NCI-H1092 treated with DMSO at 0.1 percent for 48 hours (cell line): ENCODE measurements at places on chromosomes 11 and 22.

GRCh38 chr11:2213384-2213842, 41.8 kb upstream of the TH start:
- DNase-seq, result no peak

GRCh38 chr11:78181185-78181584, 7.2 kb downstream of the KCTD21 start:
- DNase-seq, result no peak

DNA sequence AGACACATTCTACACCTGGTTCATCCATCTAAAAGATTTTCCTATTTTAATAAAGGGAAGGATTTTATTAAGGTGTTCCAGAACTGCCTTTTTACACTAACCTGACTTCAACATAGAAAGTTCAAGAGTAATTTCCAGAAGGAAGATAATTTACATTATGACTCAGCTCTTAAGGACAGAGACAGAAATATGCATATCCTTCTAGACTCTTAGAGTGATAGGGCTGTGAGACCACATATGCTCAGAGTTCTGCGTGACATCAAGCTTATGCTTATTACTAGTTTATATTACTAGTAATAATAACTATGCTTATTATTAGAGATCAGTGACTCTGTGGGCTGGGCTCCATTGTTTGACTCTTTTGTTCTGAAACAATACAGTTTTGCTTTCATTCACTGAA, 4.6 kb downstream of the PDGFD start:
- no peak for DNase-seq

GRCh38 chr11:15848631-15849168, 507.6 kb downstream of the SOX6 start:
- DNase-seq, result no peak

GRCh38 chr11:132335311-132335710, 964.9 kb downstream of the NTM start:
- no peak for DNase-seq

DNA sequence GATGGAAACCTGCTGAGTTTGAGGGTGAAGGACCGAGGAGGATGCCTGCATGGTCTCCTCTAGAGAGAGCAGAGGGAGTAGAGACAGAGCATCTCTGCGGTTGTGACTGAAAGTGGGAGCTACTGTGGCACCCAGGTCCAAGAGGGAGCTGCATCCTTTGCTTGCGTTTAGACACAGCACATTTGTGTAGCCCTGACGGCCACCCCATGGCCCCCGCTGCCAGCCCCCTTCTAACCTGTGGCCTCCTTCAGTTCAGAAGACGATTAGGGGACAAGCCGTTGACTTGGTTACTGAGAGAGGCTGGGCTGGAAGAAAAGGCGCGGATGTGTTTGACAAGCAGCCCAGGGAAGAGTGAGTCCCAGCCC, 690.9 kb downstream of the BRD1 start:
- no peak for DNase-seq

DNA sequence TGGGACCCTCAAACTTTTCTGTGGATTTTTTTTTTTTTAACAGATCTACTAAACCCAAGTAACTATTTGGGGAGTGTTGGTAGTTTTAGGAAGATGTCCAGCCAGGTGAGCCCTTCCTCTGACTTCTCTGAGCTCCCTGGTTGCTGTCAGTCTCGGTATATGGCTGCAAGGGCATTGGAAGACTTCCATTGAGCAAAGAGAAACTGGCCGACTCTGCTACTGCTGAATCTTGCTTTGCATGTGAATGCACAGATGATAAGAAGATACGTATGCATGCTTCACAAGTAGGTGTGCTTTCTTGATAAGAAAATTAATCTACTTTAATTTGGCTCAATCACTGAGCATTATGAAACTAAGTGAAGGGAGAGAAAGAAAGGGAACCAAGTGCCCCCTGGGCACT, 51.1 kb downstream of the BARX2 start:
- DNase-seq, result no peak

DNA sequence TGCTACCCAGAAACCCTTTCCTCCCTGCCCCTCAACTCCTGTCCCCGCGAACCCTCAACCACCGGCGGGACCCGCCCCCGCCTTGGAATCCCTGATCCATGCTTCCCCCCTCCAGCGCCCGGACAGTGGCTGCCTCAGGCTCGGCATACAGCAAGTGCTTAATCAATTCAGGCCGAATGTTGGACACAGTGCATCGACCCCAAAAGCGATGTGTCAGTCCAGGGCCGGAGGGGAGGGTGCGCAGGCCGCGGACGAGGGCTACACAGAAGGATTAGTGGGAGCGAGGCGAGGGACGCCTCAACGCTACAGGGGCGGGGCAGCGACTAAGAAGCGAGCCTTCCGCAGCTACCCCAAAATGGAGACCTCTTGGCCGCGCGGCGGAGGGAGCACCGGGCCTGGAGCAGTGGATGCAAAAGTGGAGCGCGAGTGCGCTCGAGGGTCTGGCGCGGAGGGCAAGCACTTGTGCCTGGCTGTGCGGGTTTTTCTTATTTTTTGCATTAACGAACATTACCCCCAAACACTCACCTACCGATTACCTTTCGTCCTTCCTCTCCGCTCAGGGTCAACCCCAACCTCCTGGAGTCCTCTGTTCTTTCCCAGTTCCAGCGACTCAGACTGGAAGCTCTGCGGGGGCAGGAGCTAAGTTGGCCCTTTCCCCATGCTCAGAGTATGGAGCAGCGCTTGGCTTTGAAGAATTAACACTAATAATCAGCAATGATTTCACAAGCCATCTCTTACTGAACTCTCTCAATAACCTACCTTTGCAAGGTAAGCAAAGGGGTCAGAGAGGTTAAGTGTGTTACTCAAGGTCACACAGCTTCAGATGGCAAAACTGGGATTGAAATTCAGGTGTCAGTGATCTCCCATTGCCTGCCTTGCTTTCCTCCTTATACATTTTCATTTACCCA, 30.0 kb upstream of the WNT11 start:
- peak; percentile 58 for DNase-seq

- no peak for DNase-seq
Observed at GRCh38 chr11:121500717-121501116, 48.0 kb upstream of the SORL1-AS1 start.

GRCh38 chr22:49481659-49482399, 345.8 kb downstream of the BRD1 start:
- DNase-seq, result no peak

DNA sequence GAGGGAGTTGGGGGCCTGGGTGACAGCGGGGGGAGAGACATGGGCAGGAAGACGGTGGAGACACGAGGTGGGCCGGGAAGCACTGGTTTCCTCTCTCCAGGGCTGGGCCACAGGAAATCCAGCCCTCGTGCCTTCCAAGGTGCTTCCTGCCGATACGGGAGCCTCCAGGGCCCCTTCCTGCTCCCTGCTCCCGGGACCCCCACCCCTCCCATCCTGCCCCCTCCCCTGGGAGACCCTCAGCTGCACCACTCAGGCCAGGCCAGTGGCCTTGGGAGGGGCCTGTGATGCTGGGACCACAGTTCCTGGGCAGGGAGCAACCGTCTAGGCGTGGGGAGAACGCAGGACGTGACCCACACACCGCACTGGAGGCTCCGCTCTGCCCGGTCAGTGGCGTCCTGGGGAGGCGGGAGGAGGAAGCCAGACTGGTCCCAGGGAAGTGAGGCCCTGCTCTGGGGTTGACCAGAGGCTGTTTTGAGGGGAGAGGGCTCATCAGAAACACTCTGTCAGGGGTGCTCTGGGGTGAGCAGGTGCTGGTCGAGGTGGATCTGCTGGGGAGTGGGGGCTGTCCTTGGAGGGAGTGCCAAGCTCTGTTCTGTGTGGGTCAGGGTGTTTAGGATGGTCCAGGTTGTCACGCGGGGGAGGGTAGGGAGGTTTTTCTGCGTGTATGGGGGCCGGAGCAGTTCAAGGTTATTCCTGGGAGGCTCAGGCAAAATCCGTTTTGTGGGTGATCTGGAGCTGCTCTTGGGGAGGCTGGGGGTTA, at the start of gene SHANK3:
Gene SHANK3 (plus strand): TSS at position 353 of the 760 bp plus-strand sequence.
- no peak for DNase-seq

GRCh38 chr22:47793304-47794101, 1031.1 kb downstream of the TBC1D22A start:
- DNase-seq, result no peak

DNA sequence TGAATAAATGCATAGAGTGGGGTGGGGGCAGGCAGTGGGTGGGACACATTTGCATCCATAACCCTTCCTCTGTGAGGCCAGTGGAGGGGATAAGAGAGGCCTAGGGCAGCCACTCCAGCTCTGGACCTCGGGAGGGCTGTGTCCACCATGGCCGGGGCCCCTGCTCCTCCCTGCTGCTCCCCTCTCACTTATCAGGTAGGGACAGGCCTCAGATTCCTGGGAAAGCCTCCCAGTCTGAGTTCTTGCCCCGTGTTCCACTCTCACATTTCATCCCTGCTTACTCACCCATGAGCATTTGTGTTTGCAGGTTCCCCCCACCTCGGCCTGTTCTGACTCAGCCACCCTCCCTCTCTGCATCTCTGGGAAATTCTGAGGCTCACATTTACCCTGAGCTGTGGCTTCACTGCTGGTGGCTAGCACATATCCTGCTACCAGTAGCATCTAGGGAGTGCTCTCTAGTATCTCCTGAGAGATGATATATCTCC, 128.7 kb upstream of the TOP3B start:
- DNase-seq, result no peak

DNA sequence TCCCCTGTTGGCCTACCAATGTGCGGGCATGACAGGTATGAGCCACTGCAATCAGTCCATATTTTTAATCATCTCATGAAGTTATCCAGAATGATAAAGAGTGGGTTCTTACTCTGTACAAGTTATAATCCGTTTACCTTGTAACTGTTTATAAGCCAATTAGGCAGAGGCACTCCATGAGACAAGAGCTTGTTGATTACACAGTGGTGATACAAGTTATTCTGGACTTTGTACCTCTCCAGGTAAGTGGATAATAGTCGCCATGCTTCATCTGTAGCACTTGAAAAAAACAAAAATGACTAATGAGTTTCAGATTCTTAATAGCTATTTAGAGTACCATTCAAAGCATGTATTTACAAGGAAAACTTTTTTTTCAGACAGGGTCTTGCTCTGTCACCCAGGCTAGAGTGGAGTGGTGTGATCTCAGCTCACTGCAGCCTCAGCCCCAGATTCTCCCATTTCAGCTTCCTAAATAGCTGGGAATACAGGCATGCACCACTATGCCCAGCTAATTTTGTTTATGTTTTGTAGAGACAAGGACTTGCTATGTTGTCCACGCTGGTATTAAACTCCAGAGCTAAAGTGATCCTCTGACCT, 17.7 kb upstream of the FNBP4 start:
- no peak for DNase-seq

- DNase-seq, result no peak
Observed at GRCh38 chr11:69953356-69953755, 124.8 kb upstream of the ANO1 start.
